ENCODE measurements at places on chromosomes 2 and 18. TPM values are rescaled to one million over a fixed set of nuclear protein-coding genes. Genes with fewer than 3 reads are reported as not detected.

The NCKAP5 gene
- total RNA-seq, result 7.9 TPM

The TIGD1 gene
- 1.7 TPM for total RNA-seq

The KRCC1 gene
- total RNA-seq, result 37.3 TPM

The ADD2 gene
- 3.4 TPM for total RNA-seq

Measured in umbilical cord (tissue), 2 donors.